ENCODE measurements at places on chromosomes 1 and 21. TPM values are rescaled to one million over a fixed set of nuclear protein-coding genes. Genes with fewer than 3 reads are reported as not detected.

Gene TEDDM1
- polyA plus RNA-seq = 0.05 TPM

Gene RGS21
- polyA plus RNA-seq = not detected

Gene PMF1
- 87.6 TPM for polyA plus RNA-seq

Gene PTPRC
- polyA plus RNA-seq = 5.3 TPM

Gene CRABP2
- polyA plus RNA-seq = 88.2 TPM

Gene ADGRL2
- 160 TPM for polyA plus RNA-seq

Gene OR6N1
- not detected for polyA plus RNA-seq

Gene S100A1
- polyA plus RNA-seq = 33.4 TPM

Gene BGLAP
- 2.5 TPM for polyA plus RNA-seq

Gene ABCD3
- 70.7 TPM for polyA plus RNA-seq

Gene HSPA6
- 0.46 TPM for polyA plus RNA-seq

Gene NEK2
- polyA plus RNA-seq = 17.8 TPM

- no peak for DNase-seq
Observed at GRCh38 chr1:14600405-14601112, 2.1 kb downstream of the KAZN start.

- DNase-seq = no peak
Observed at GRCh38 chr1:109083923-109084322, 6.6 kb upstream of the TMEM167B start.

DNA sequence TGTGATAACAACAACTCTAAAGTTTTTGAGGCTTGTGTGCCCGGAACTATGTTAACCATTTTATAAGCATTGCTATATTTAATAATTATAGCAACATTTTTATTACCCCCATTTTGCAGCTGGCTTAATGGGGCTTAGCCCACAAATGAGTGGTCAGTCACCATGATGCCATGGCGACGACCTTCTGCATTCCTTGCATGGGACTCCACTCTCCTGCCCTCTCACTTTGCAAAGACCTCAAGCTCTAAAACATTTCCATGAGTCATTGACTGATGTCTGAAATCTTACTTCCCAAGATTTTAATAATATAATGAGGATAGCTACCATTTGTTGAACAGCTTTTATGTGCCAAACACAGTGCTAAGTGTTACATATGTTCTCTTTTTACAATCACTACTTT, 15.4 kb downstream of the NGF start:
- no peak for DNase-seq

GRCh38 chr1:19489996-19490395, 4.7 kb upstream of the CAPZB start:
- DNase-seq = no peak

GRCh38 chr21:14448784-14449183, 65.8 kb upstream of the HSPA13 start:
- DNase-seq = no peak

- no peak for DNase-seq
Observed at GRCh38 chr1:159921251-159921650, 4.1 kb downstream of the TAGLN2 start.

GRCh38 chr1:29556657-29557056, 320.3 kb downstream of the PTPRU start:
- no peak for DNase-seq

DNA sequence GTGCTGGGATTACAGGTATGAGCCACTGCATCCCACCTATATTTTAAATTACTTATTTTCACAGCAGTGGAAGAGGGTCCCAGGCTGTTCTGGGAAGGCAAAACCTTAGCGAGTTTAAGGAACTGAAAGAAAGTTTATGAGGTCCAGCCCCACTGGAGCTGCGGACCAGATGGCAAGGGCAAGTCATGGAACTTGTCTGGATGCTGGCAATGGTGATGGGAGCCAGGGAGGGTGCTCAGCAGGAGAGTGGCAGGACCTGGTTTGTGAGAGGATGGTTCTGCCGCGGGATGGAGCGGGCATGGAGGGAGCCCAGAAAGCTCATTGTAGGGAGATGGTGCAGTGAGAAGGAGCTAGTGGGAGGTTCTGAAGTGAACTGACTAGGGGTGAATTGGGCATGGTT, 50.6 kb upstream of the SLC45A1 start:
- no peak for DNase-seq

DNA sequence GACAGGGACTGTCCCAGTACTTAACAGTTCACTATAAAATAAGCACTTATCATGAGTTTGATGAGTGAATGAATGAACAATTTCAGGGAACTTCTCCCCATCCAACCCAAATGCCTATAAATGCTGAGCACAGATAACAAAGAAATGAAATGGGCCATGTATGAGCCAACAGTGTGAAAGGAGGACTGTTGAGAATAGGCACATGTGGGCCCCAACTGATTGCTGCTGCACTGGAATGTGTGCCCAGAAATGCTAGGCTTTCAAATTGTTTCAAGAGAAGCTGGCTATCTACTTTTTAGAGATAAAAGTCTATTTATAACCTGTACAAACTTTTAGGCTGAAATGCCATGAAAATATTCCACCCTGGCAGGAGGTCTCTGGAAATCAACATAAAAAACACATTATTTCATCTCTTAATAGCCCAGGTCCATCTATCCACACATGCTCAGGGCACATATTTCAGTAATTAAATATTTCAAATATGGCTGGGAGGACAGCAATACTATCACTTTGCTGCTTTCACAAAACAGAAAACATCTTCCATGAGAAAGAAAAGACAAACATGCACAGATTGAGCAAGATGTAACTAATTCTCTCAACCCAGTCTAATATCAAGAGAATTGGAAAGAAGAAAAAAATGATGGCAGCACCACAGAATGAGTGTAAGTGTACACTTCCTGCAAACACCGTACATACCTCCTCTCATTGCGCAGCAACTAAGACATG, 49.8 kb downstream of the COLGALT2 start:
- DNase-seq = no peak

DNA sequence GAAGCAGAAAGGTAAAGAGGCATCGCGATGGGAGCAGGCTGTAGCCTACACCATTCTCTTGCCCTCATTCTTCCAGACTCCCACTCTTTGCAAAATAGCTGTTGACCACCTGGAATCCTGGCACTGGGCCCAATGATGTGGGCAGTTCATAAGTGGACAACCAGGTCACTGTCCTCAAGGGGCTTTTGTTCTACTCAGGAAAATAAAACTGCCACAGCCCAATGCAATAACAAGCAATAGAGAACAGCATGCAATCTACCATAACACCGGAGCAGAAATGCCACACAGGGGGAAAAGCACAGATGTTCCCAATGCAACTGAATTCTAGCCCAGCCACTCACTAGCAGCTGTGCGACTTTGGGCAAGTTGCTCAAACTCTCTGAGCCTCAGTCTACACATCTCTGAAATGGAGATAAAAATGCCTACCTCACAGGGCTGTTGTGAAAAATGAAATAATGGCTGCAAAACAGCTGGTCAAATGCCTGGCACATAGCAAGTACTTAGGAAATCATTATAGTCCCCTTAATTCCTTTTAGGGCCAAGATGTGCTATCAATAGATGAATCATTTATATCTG, 56.7 kb downstream of the NENF start:
- no peak for DNase-seq

- no peak for DNase-seq
Observed at GRCh38 chr1:180524915-180525714, 22.7 kb upstream of the ACBD6 start.

- no peak for DNase-seq
Observed at GRCh38 chr1:174788981-174789380, 210.8 kb upstream of the CACYBP start.

- no peak for DNase-seq
Observed at GRCh38 chr1:3779265-3779911, 6.8 kb downstream of the SMIM1 start.

All from right renal pelvis (tissue), 4 donors.